ENCODE measurements at places on chromosomes 2 and 18. TPM values are rescaled to one million over a fixed set of nuclear protein-coding genes. Genes with fewer than 3 reads are reported as not detected.

The ST3GAL5 gene
- total RNA-seq = 8.5 TPM

The FLACC1 gene
- 0.85 TPM for total RNA-seq

The UGT1A6 gene
- not detected for total RNA-seq

The FSHR gene
- total RNA-seq = not detected

The PPP4R3B gene
- total RNA-seq = 68.4 TPM

The SP3 gene
- total RNA-seq = 127 TPM

The CRACDL gene
- total RNA-seq = 0.13 TPM

The INPP1 gene
- total RNA-seq = not detected

The ALKAL2 gene
- not detected for total RNA-seq

The TMEFF2 gene
- not detected for total RNA-seq

The ALPI gene
- not detected for total RNA-seq

The POTEE gene
- total RNA-seq = 0.28 TPM

The RAB6C gene
- total RNA-seq = not detected

The ALK gene
- total RNA-seq = not detected

The VRK2 gene
- total RNA-seq = 24.7 TPM

The EGR4 gene
- not detected for total RNA-seq

The DSG4 gene
- not detected for total RNA-seq

The ONECUT2 gene
- total RNA-seq = not detected

The MAL gene
- not detected for total RNA-seq

The TUBA3E gene
- not detected for total RNA-seq

The TMEM198 gene
- 6.6 TPM for total RNA-seq

The AFF3 gene
- 131 TPM for total RNA-seq

The IGFBP5 gene
- not detected for total RNA-seq

The GTF2A1L gene
- not detected for total RNA-seq

The AOX1 gene
- 0.07 TPM for total RNA-seq

Data from OCI-LY7 (cell line).